ENCODE measurements at places on chromosomes 4 and X. TPM values are rescaled to one million over a fixed set of nuclear protein-coding genes. Genes with fewer than 3 reads are reported as not detected.

Gene ETDA
- total RNA-seq = not detected

Gene SERPINA7
- total RNA-seq = not detected

Gene TLR1
- total RNA-seq = not detected

- H3K27ac ChIP-seq = no peak overlapping the region
- H3K36me3 ChIP-seq = no peaks in the 10 kb centered on the region
- H3K27me3 ChIP-seq = no peaks in the 10 kb centered on the region
- H3K4me1 ChIP-seq = no peaks in the 10 kb centered on the region
- H3K4me3 ChIP-seq = no peak overlapping the region
Measured at GRCh38 chr4:100489305-100489704, 28.5 kb downstream of the EMCN start.

- no peak overlapping the region for H3K4me3 ChIP-seq
- no peak for DNase-seq
- no peaks in the 10 kb centered on the region for H3K4me1 ChIP-seq
- no peak overlapping the region for H3K27ac ChIP-seq
- no peaks in the 10 kb centered on the region for H3K27me3 ChIP-seq
Measured at GRCh38 chr4:72522440-72522839, 46.6 kb downstream of the ADAMTS3 start.

DNA sequence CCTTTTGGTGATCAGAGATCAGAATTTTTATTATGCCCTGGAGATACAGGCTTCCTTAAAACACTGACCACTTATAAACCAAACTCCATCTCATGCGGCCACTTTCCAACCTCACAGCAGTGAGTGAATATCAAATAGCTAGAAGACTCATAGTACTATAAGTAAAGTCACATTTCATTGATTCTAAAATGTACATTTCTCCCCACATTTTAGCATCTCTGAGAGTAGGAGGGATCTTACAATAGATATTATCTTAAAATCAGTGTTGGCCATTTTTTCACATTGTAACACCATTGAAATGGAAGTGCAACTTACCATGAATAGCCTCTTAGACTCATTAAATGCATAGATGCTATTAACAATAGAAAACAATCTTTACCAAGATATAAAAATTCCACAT is 17.4 kb downstream of the PCYT1B start:
- no peaks in the 10 kb centered on the region for H3K27me3 ChIP-seq
- DNase-seq = no peak
- H3K27ac ChIP-seq = no peak overlapping the region
- H3K36me3 ChIP-seq = no peaks in the 10 kb centered on the region

GRCh38 chrX:69151866-69152284 is 13.4 kb downstream of the PJA1 start:
- no peaks in the 10 kb centered on the region for H3K4me1 ChIP-seq
- no peaks in the 10 kb centered on the region for H3K36me3 ChIP-seq
- no peak overlapping the region for H3K27ac ChIP-seq
- no peaks in the 10 kb centered on the region for H3K27me3 ChIP-seq
- no peak for DNase-seq
- H3K4me3 ChIP-seq = no peak overlapping the region

Measured in Caco-2 (cell line).